ENCODE measurements at places on chromosomes 3 and 15.

DNA sequence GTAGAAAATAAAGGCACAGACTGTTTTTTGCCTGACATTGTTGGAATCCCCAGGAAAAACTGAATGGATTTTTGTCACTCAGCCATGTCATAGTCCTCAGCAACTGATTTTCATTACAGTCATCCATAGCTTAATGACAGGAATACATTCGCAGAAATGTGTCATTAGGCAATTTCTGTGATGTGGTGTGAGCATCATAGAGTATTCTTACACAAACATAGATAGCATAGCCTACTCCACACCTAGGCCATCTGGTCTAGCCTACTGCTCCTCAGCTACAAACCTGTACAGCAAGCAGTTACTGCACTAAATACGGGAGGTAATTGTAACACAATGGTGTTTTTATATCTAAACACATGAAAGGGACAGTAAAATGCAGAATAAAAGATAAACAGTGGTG is 34.4 kb upstream of the FBN1 start:
- DNase-seq = no peak

- DNase-seq = no peak
These were observed 280.3 kb downstream of the XXYLT1 start for GRCh38 chr3:194990454-194991337.

DNA sequence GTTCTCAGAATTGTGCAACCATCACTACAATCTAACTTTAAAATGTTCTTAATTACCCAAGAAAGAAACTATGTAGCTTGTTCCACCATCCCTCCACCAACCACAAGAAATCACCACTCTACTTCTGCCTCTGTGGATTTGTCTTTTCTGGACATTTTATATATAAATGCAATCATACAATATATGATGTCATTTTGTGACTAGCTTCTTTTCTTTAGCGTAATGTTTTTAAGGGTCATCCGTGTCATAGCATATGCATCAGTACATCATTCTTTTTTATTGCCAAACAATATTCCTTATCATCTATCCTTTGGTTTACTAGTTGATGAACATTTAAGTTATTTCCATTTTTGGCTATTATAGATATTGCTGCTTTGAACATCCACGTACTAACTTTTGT is 5.8 kb downstream of the ROBO2 start:
- DNase-seq = no peak

DNA sequence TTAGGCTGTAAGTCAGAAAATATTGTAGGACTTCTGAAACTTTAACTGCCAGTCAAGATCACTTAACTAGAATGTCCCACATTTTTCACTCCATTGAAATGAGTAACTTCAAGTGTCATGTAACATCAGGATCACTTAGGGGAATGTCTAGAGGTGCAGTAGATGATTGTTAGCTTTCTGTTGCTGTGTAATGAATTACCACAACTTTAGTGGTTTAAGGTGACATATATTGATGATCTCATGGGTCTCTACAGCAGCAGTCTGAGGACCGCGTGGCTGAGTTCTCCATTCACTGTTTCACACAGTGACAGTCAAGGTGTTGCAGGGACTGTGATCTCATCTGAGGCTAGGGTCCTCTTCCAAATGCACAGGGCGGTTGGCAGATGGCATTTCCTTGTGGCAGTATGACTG is 82.7 kb downstream of the SLC25A26 start:
- no peak for DNase-seq

DNA sequence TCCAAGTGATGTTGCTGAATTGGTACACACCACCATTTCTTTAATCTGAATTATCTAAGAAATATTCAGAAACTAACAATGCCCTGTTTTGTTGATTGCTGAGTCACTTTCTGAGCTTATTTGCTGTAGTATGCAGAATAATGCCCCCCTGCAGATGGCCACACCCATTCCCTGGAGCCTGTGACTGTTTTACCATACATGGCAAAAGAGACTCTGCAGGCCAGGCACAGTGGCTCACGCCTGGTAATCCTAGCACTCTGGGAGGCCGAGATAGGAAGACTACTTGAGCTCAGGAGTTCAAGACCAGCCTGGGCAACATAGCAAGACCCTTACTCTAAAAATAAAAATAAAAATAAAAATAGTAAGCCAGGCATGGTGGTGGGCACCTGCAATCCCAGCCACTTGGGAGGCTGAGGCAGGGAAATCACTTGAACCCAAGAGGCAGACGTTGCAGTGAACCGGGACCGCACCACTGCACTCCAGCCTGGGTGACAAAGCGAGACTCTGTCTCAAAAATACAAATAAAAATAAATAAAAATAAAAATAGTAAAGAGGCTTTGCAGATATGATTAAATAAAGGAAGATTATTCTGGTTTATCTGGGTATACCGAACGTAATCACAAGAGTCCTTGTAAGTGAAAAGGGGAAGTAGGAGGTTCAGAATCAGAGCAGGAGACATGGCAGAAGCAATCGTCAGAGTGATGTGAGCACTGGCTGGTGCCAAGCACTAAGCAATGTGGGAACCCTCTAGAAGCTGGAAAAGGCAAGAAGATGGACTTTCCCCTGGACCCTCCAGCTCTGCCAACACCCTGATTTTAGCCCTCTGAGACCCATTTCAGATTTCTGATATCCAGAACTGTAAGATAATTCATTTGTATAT is 19.0 kb downstream of the PCYT1A start:
- no peak for DNase-seq

DNA sequence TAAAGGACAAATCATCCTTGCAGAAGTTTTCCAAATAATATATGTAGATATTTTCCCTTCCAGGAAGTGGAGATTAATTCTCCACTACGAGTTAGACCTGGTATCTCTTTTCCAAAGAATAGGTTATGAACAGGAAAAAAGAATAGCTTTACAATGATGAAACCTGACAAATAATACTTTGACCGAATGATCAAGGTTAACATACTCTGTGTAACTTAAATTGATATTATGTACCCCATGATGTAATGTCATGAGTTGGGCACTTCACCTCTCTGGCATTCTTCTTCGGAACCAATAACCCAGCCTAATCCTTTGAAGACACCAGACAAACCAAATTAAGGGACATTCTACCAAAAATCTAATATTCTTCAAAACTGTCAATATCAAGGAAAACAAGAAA is 48.7 kb upstream of the CNTN3 start:
- no peak for DNase-seq

- no peak for DNase-seq
These were observed 319.7 kb upstream of the KCNH8 start for GRCh38 chr3:18828637-18829036.

DNA sequence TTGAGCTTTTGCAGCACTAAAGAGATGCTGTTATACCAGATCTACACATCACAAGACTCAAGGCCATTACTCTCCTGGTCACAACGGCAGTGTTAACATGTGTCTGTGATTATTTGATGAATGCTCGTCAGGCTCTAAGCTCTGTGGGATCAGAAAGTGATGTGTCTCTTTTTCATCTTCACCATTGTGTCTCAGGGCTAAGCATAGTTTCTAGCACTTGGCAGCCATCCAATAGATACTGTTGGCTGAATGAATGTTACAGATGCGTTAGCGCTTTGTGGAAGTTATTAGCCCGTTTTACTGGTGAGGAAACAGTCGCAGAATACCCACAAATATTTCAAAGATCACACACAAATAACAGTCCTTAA is 1.2 kb upstream of the FAM81A start:
- DNase-seq = no peak

DNA sequence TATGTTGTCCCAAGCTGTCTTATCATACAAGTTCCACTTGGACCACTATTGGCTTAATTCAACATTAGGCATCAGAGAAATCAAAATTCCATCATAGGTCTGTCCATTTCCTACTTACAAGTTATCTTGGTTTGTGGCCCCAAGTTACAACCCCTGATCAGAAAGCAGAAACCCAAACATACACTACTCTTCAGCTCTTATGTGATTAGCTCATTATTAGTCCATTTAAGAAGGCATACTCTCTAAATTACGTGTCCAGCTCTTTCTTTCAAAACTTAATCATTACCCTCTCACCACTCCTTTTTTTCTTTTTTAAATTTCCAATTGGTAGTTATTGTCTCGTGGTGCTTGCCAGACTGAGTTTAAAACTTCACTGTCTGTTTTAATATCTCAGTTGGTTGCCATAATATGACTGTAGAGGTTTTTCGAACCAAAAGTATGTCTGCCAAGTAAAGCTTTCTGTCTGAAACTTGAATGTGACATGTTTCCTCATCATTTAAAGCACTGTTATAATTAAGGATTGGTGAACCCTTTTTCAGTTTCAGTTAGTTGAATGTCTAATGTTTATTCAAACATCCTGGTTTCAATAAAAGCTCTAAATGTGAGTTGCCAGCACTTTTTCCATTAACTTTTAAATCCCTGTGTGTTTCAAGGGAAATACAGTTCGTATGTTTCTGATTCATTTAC is 150.3 kb downstream of the SAMMSON start:
- no peak for DNase-seq

GRCh38 chr3:12798559-12799179 is 2.2 kb downstream of the CAND2 start:
- no peak for DNase-seq

GRCh38 chr3:126157083-126157768 is 23.2 kb downstream of the ALDH1L1 start:
- DNase-seq = no peak

- DNase-seq = no peak
These were observed 6.4 kb downstream of the PRSS50 start for GRCh38 chr3:46711305-46711704.

- no peak for DNase-seq
These were observed 18.2 kb upstream of the ITGA11 start for GRCh38 chr15:68450192-68450591.
